Stimulated activated CD8-positive, alpha-beta memory T cell treated with anti-CD3 and anti-CD28 coated beads, Interleukin-4, amount 100 ng/mL, for 1 hour (primary cell): ENCODE measurements at places on chromosomes 1 and 21.

DNA sequence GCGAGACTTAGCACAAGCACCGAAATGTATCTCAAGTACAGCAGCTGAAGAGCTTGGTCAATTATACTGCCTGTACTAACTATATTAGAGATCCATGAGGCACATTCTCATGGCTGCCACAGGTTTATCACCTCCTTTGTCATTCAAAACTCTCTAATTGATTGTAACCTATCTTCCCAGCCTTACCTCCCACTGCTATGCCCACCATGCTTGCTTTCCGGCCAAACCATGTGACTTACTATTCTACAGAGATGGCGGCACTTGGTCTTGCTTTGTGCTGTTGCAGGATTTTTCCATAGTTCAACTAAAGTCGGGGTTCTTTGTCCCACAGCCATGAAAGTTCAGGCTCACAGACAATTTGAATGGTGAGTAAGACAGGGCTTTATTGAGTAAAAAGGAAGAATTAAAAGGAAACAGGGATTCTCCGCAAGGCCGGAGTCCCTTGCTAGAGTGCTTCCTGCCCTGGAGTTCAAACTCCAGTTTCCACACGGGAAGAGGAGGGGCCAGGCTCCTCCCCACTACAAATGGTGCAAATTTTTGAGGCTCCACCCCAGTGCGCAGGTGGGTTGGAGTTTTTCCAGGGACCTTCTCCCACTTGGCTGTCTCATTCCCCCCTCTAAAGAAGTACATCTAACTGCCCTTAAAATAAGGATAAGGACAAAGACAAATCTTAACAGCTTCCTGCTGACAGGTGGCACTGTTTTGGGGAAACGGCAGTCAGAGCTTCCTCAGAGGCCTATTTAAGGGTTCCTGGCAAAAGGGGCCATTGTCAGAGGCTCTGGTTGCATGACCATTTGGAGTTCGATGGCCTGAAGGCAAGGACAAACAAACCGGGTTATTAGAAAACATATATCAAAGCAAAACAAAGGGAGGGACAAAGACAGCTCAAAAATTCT lies 28.7 kb downstream of the FMO2 start:
- no peak for DNase-seq

- DNase-seq: no peak
These were observed 47.0 kb downstream of the NEK2 start for GRCh38 chr1:211628417-211628816.

GRCh38 chr1:12616709-12617373 lies 1.2 kb downstream of the DHRS3 start:
- no peak for DNase-seq

DNA sequence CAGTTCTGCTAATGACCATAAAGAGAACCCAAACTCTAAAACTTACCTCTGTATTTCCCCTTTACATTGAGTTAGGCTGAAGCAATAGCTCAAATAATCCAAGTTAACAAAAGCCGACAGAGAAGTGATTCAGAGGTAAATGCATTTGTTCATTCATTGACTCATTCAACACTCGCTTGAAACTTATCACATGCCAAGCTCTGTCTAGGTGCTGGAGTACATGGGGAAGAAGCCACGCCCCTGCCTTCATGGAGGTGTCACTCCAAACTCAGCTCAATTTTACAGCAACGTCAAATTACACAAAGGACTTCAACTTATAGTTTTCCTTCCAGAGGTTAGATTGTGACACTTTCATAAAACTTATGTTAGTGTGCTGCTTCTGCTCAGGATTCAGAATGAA lies 45.8 kb downstream of the SLC25A24 start:
- no peak for DNase-seq

- DNase-seq: no peak
These were observed 200.6 kb downstream of the SMYD3 start for GRCh38 chr1:246306415-246307037.

- DNase-seq: no peak
These were observed 46.1 kb downstream of the SLC44A3 start for GRCh38 chr1:94866164-94866807.

GRCh38 chr1:214432245-214432644 lies 119.2 kb downstream of the PTPN14 start:
- DNase-seq: no peak

DNA sequence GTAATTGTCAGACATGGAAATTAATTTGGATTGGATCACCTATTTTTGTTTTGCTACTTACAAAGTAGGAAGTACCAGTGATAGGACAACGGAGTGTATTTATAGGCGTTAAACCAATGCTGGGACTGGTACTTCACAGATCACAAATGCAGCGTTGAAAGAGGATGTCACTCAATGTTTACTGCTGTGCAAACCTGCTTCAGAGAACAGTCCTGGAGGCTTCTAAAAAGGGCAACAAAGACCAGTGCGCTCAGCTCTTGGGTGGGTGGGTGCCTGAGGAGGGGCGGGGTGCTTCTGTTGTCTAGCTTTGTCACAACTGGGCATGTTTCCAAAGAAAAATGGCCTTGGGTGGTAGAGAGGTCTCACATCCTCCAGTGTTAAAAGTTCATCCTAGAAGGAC lies 2.1 kb downstream of the C1orf21 start:
- no peak for DNase-seq
